H7 (cell line): ENCODE measurements at places on chromosomes 1 and 21.
A peak's percentile ranks its signal among the peaks of the same experiment; 100 is the strongest.

DNA sequence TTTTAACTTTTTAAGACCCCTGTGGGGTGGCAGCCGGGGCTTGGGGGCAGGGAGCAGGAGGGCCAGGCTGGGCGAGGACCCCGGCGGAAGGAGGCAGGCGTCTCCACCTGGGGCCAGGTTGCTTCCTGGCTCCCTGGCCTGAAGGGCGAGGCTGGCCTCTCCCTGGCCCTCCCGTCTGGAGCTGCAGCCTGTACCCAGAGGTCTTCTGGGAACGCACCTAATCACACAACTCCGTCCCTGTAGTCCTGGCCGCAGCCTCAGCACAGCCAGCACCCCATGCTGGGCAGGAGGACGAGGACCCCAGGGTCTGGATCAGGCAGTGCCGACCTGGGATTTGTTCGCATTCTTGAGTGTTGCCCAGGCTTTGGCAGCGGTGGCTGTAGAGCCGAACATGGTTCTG is 14.1 kb upstream of the TTC34 start:
- DNase-seq, result no peak

DNA sequence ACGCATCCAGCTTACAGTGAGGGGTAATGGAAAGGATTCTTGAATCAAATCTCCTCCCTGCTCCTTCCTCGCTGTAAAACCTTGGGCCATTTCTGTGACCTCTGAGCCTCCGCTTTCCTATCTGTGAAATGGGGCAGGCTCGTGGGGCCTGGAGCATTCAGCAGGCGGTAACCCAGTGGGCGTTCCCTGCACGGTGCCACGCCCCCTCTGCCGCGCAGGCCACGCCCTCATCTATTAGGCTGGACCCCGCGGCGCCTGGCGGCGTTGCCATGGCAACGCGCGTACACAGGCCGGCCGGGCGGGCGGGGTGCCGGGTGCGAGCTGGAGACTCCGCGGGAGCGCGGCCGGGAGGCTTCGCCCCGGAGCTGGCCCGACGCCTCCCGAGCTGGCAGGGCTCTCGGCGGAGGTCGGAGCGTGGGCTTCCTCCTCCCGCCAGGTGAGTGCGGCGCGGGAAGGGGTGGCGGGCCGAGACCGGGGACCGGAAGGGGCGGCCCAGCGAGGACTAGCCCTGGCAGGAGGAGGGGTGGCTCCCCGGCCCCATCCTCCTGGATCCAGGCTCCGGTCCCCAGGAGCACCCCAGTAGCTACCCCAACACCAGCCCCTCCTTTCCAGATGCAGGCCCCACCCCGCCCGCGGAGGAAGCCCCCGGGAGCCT is at the start of gene FHAD1:
FHAD1 (plus strand) TSS at position 264 of the 655 bp plus-strand sequence. CDS start 4,562 bp downstream, outside the sequence.
- DNase-seq, result peak; percentile 95

- no peak for DNase-seq
Measured at GRCh38 chr1:156515956-156516355, 15.4 kb upstream of the MEF2D start.

DNA sequence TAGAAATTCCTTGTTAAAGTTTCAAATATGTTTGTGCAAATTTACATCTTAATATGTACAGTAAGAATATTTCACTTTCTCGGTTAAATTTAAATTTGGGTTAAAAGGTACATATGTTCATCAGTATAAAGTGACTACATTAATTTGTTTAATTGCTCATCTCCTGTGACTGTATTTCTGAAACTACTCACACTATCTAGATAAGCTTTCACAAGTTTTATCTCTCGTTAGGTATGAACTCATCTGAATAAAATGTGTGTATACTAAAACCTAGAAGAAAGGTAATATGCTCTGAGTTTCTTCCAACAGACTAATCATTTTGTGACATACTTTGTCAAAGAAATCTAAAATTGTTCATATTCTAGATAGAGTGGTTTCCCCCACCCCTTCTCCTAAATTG is 150.7 kb downstream of the PATJ start:
- DNase-seq, result no peak

DNA sequence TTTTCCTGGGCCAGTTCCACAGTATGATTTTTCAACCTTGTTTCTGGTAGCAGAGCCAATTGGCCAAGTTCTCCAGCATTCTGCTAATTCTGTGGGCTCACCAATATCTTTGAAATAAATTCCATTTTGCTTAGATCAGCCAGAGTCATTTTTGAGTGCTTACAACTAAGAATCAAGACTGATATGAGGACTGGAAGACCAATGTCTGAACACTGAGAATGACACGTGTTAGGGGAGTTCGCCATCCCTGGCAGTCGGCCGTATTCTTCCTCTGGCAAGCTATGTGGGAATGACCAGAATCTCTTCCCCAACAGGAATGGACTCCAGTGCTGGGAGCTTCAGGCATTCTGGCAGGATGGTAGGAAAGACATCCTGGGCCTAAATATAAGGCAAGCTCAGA is 4.9 kb upstream of the TENT5C start:
- no peak for DNase-seq

GRCh38 chr1:66542811-66543767 is 9.1 kb downstream of the SGIP1 start:
- DNase-seq, result no peak

DNA sequence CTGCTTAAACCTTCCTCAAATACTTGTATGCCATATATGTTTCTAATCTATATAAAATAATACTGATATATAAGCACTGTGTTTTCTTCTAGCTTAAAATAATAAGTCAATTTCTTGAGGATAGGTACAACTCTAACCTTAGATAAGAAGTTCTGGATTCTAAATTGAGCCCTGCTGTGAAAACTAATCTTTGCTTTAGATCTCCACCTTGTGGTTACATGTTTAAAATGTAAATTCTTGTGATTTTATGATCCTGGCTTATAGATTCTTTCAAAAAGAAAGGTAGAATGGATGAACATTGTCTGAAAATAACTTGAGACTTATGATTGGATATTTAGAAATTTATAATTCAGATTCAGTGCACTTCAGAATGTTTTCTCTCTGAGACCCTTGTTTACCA is 38.9 kb upstream of the HMCN1 start:
- no peak for DNase-seq

GRCh38 chr1:218536296-218536986 is 191.3 kb downstream of the TGFB2 start:
- DNase-seq, result no peak

- DNase-seq, result no peak
Measured at GRCh38 chr21:33945652-33946270, 30.2 kb upstream of the ATP5PO start.

DNA sequence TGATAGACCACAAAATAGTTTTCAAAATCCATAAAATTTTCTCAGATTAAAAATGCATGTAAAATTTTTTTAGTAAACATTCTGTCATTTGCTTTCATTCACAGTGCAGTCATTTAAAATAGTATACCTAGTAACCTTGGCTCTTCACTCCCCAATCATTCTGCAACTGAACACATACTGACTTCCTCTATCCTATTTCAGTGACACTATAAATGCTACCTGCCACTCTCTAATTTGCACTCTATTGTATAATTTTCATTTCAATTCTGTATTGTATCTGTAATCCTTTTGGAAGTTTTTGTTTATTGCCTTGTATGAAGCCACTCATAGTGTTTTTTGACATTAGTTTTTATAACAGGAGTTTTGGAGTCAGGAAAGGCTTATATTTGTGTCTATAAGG is 1029.1 kb upstream of the NCAM2 start:
- no peak for DNase-seq

- DNase-seq, result no peak
Measured at GRCh38 chr1:92356956-92357355, 58.1 kb downstream of the RPAP2 start.

- DNase-seq, result no peak
Measured at GRCh38 chr1:191320062-191320461, 838.2 kb upstream of the RGS18 start.

DNA sequence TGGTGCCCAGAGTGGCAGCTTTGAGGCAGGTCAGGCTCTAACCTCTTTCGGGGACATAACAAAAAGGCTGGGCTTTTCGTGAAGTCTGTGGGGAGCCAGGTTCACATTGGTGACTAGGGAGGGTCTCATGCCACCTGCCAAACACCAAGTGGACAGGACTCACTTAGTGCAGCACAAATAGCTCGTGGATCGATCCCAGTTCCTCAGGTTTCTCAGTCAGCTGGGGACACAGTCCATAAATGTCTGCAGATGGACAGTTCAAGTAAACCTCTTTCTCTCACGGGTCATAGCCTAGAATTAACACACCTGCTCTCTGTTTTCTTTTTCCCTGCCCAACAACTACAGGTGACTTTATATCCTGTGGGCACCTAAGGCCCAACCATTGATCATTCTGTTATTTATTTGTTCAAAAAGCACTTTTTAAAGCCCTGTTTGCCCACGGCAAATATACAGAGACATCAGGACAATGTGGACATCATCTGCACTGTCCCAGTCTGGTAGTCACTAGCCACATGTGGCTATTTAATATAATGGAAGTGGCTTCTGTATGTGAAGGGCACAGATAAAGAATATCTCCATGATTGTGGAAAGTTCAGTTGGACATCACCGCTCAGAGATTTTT is 53.5 kb downstream of the CAPN2 start:
- DNase-seq, result no peak

- DNase-seq, result no peak
Measured at GRCh38 chr1:18712252-18712600, 81.6 kb downstream of the PAX7 start.

GRCh38 chr21:37039411-37040075 is 33.0 kb downstream of the RIPPLY3 start:
- no peak for DNase-seq

DNA sequence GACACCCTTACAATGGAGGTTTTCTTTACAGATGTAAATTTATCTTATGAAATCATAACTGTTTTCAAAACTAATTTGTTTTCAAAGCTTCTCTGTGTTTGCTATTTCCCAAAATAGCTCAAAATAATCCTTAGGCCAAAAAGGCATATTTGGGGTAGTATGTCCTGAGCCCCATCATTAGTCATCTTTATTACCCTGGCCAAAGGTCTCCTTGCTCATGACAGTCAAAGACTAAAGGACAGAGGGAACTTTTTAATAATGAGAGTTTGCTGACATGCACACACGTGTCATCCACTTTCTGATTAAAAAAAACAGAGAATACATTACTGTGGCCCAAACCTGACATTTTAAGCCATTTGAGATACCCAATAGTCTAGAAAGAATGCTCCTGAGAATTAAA is 221.9 kb upstream of the DUSP10 start:
- DNase-seq, result no peak

GRCh38 chr1:237717106-237717505 is 173.6 kb downstream of the ZP4 start:
- DNase-seq, result no peak

DNA sequence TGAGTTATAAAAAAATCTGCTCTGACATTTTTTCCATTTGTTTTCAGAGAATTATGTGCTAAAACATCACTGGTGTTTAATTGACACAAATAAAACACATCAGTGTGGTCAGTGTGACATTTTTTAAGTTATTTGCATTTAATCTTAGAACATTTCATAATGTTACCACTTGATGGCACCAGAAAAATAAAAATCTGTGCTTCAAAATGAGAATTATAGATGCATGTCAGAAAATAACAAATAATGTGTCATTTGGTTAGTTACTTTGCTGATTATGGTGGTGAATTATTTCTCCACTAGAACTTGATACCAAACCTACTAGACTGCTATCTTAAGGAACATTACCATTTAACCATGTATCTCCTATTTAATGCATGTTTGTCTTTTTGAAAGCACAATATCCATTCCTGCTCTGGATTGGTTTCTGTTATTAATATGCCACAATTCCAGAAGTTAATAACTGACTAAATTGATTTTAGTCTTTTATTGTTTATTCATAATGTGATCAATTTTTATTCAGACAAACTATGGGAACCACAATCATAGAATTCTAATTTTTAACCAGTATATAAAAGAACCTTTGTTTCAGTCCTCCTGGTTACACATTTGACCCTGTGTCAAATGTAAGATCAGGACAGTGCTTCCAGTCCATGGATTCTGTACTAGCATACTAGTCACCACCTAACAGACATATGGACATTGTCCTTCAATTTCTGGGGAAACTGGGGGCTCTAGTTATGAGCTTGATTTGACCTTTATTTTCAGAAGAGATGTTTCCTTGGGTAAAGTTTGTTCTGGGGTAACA is 81.0 kb downstream of the RPS6KC1 start:
- DNase-seq, result no peak

- DNase-seq, result no peak
Measured at GRCh38 chr1:56849750-56850149, 4.8 kb upstream of the C8A start.

DNA sequence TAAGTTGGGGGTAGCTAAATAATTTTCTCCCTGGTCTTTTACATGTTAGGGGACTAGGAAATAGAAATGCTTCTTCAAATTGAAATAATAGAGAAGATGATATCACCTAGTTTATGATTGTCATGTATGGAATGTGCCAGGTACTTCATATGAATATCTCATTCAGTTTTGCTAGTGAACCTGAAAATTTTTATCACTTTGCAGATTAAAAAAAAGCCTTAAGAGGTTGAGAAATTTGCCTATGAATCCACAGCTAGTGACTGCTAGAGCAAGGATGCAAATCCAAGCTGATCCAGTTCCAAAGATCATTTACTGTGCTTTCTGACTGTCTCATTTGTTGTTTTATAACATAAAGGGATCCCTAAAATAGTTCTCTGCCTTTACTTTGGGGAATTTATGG is 24.7 kb downstream of the RNF2 start:
- no peak for DNase-seq

DNA sequence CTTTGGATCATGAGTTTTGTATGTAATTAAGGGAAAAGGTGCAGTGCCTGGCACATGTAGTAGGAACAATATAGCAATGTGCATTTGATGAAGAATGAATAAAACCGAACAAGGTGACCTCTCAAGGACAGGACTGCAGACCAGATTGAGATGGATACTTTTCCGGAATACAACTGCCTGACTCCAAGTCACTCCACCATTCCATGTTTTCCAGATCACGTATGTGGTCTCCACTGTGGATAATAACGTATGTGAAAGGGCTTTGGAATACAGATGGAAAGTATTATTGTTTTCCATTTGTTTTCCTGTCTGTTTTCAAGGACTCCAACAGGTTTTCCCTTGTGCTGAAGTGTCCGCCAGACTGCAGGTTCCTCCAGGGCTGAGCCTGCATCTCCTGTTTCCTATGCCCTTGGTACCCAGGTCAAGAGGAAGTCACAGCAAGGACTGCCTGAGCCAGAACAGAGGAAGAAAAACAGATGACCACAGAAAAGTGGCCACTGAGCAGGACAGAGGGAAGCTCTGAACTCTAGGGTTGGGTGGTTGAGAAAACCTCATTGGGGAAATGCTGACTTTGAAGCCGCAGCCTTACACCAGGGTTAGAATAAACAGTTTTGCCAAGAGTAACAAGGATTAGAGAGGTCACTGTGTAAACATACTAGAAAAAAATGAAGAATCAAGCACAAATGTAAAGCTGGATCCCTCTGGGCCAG is 4.0 kb downstream of the CFAP45 start:
- DNase-seq, result no peak

GRCh38 chr1:4851385-4852065 is 197.1 kb downstream of the AJAP1 start:
- no peak for DNase-seq
